ENCODE measurements at places on chromosomes 1 and 21. TPM values are rescaled to one million over a fixed set of nuclear protein-coding genes. Genes with fewer than 3 reads are reported as not detected.
A peak's percentile ranks its signal among the peaks of the same experiment; 100 is the strongest.

The TNFRSF9 gene
- 0.42 TPM for total RNA-seq

The CFAP126 gene
- total RNA-seq = not detected

DNA sequence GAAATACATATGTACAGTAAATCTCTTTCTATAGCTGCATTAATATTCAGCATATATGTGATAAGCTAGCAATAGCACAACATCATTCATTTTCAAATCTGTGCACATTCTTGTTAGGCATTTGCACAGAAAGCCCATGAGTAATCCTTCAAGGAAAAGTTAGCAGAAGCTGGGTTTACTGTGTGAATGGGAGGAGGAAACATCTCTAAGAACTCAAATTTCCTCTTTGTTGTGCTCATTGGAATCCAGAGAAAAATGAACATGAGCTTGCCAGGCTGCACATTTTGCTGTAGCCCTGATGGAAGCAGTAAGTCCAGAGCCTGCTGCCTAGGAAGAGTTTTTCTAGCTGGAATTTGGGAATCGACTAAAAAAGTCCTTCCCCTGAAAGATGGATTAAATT, 214.2 kb upstream of the FOXD3 start:
- H3K4me3 ChIP-seq = no peak overlapping the region
- H3K27ac ChIP-seq = no peak overlapping the region
- no peak for DNase-seq
- no peaks in the 10 kb centered on the region for H3K4me1 ChIP-seq
- peaks cover 66% of the 10 kb centered on the region for H3K27me3 ChIP-seq

DNA sequence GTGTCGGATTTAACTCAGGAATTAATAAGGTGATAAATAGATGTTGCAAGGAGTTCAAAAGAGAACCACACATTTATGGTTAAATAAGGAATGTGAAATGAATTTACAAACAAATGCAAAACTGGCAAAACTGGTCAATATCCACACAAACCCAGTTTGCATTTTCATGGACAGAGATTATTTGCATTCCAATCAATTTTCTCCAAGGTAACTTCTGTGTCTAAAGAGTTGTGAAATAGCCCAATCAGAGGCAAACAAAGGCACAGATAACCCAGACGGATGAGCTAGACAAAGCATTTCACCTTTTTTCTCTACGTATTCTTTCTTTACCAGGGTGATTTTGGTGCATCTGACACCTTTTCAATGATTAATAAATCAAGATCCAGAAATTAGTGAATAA, 63.9 kb downstream of the MAP3K7CL start:
- DNase-seq = no peak
- no peaks in the 10 kb centered on the region for H3K27me3 ChIP-seq
- H3K4me1 ChIP-seq = peaks cover 46% of the 10 kb centered on the region
- H3K36me3 ChIP-seq = peaks cover 18% of the 10 kb centered on the region
- H3K27ac ChIP-seq = peak overlapping the region; percentile 77
- peak overlapping the region; percentile 36 for H3K4me3 ChIP-seq

The TNNT2 gene
- 2.2 TPM for total RNA-seq

The SLC1A7 gene
- not detected for total RNA-seq

DNA sequence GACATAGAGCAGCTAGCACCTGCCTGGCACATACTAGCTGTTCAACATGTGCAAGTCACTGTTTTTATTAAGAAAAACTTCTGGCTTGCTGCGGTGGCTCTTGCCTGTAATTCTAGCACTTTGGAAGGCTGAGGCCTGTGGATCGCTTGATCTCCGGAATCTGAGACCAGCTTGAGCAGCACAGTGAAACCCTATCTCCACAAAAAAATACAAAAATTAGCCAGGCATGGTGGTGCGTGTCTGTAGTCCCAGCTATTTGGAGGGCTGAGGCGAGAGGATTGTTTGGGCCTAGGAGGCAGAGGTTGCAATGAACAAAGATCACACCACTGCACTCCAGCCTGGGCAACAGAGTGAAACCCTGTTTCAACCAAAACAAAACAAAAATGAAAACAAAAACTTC, 27.7 kb upstream of the C8B start:
- no peak for DNase-seq
- no peaks in the 10 kb centered on the region for H3K4me1 ChIP-seq
- no peaks in the 10 kb centered on the region for H3K36me3 ChIP-seq
- H3K27ac ChIP-seq = no peak overlapping the region
- H3K27me3 ChIP-seq = no peaks in the 10 kb centered on the region

DNA sequence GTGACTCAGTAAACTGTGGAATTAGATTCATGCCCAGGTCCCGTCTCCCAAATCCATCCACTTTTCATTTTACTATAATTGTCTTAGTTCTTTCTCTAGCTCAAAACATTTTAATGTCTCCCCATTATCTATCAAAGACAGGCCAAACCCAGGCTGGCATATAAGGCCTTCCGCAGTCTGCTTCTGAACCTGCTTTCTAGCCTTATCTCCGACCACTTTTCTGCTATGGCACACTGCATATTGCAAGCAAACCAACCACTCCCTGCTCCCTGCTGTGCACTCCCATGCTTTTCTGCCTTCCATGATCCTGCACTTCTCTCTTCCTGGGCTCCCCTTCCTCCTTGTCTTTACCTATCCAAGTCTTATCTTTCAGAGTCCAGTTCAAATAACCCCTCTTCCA, 17.3 kb upstream of the PIGM start:
- H3K27me3 ChIP-seq = peaks cover 95% of the 10 kb centered on the region

The GUCA2B gene
- not detected for total RNA-seq

The LCE2B gene
- total RNA-seq = not detected

GRCh38 chr1:164709541-164710278, 150.7 kb downstream of the PBX1 start:
- no peak for DNase-seq
- H3K36me3 ChIP-seq = peaks cover 5% of the 10 kb centered on the region
- no peaks in the 10 kb centered on the region for H3K27me3 ChIP-seq

DNA sequence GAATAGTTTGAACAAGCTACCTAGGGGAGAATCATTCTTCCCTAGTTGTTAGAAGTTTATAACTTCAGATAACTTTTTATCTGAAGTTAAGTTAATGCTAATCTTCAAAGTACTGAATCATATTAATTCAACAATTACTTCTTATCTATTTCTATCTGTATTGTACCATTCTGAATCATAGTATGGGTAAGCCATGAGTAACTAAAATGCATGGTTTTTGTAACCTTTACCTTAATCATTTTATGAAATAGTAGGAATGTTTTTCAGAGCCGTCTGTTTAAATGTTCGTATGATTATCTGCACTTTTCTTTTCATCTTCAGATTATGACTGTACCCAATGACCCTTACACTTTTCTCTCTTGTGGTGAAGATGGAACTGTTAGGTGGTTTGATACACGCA, 50.3 kb upstream of the MPC2 start:
- DNase-seq = no peak
- H3K4me1 ChIP-seq = peaks cover 8% of the 10 kb centered on the region
- no peak overlapping the region for H3K4me3 ChIP-seq
- no peaks in the 10 kb centered on the region for H3K27me3 ChIP-seq

DNA sequence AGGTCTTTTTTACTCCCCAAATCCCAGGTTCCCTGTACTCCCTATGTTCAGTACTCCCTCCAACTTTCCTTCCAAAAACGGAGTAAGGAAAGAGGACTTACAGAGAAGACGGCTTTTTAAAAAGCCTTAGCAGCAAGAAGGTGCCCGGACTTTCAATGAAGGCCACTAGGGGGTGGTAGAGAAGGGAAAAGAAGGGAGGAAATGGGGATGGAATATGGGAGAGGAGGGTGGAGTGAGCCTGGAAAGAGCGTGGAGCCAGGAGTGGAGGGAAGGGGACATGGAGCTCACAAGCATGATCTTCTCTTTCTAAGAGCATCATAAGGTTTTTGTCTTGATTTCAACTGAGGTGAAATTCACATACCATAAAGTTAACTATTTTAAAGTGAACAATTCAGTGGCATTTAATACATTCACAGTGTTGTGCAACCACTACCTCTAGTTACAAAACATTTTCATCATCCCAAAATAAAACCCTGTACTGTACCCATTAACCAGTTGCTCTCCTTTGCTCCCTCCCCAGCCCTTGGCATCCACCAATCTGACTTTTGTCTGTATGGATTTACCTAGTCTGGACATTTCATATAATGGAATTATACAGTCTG, 129.9 kb downstream of the ZNF281 start:
- no peak overlapping the region for H3K27ac ChIP-seq
- peaks cover 14% of the 10 kb centered on the region for H3K4me1 ChIP-seq
- no peak overlapping the region for H3K4me3 ChIP-seq

- no peak overlapping the region for H3K27ac ChIP-seq
- no peak overlapping the region for H3K4me3 ChIP-seq
- no peaks in the 10 kb centered on the region for H3K36me3 ChIP-seq
- no peaks in the 10 kb centered on the region for H3K4me1 ChIP-seq
These were observed 85.5 kb downstream of the PLPPR5 start for GRCh38 chr1:98919211-98919610.

DNA sequence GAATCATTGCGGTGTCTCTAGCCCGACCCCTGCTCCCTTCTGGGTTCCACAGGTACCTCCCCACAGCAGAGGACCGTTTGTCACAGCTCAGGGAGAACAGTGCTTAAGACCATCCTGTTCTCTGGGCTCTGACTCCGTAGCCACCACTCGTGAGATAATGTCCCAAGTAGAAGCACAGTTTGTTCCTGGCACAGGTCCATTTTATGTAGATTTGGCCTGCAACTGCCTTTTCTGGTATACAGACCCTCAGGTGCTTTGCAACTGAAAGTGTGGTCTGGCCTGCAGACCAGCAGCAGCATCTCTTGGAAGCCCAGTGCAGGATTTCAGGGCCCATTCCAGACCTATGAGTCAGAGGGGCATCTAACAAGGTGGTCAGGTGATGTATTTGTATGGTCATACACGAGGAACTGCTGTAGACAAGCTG, 28.4 kb upstream of the TMEM125 start:
- H3K4me1 ChIP-seq = peaks cover 19% of the 10 kb centered on the region
- DNase-seq = peak; percentile 49
- no peaks in the 10 kb centered on the region for H3K27me3 ChIP-seq
- H3K36me3 ChIP-seq = peaks cover 4% of the 10 kb centered on the region
- H3K4me3 ChIP-seq = no peak overlapping the region
- no peak overlapping the region for H3K27ac ChIP-seq

DNA sequence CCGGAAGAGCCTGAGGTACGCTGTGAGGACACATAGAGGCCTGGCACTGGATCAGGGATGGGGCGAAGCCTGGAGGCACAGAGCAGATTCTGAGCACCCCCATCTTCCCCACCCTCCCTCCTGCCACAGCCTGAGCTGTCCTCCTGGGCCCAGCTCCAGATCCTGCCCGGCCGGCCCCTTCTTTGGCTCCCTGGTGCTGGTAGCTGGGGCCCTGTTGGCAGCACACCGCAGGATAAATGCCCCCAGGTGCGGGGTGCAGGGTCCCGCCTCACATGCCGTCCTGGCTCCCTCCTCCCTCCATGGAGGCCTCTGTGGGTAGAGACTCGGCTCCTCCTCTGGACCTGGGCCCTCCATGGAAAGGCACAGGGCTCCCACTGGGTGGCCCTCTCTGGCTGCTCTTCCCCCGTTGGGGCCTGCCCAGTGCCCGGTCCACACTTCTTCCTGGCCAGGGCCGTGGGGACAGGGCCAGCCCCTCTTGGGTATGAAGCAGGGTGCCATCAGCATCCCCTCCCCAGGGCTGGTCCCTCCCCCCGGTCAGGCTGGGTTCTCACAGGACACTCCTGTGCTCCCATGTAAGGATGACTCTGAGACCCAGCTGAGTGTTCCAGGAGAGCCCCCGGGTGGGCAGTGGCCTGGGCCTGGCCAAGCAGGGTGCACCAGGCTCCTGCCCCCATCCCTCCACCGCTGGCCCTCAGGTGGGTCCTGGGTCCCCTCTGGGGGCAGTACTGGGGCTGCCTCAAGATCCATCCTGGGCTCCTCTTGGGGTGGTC, 1.1 kb upstream of the OBSCN start:
- no peak overlapping the region for H3K4me3 ChIP-seq
- peaks cover 36% of the 10 kb centered on the region for H3K27me3 ChIP-seq
- no peaks in the 10 kb centered on the region for H3K4me1 ChIP-seq
- H3K36me3 ChIP-seq = peaks cover 5% of the 10 kb centered on the region
- no peak for DNase-seq

- H3K27me3 ChIP-seq = no peaks in the 10 kb centered on the region
- H3K4me1 ChIP-seq = no peaks in the 10 kb centered on the region
- H3K27ac ChIP-seq = no peak overlapping the region
- no peak for DNase-seq
These were observed 46.6 kb downstream of the LYST start for GRCh38 chr1:235820061-235820460.

The CBR3 gene
- total RNA-seq = 3.1 TPM

DNA sequence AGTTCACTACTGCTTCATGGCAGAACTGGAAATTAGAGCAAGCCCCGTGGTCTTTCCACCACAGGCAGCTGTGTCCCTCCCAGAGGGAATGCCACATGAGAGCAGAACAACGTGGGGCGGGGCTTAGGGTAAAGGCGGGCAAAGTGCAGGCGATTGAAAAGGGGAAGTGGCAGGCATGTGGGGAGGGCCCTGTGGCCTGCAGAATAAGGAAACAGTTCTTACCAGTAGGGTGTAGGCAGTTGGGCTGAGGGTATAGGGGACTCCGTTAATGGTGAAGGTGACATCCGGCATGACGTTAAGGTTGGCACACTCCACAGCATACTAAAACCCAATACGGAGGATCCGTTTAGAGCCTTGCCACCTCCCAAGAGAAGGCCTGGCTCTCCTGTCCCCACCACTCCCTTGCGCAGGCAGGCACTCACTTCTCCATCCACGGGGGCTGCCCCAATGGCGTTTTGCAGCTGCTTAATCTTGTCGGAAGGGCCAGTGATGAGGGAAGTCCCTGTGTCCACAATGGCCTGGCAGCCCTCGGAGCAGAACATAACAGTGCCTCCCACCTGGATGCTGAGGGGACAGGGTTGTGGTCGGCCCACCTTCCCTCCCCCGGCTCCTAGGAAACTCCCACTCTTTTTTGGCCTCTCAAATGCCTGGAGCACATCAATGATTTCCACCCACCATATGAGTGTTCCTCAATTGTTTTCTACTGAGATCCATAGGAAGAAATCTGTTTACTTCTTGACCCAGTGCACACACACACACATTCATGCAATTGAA, 9.1 kb upstream of the RAB7B start:
- no peak overlapping the region for H3K4me3 ChIP-seq
- H3K27me3 ChIP-seq = no peaks in the 10 kb centered on the region
- peaks cover 62% of the 10 kb centered on the region for H3K36me3 ChIP-seq
- DNase-seq = peak; percentile 70
- H3K27ac ChIP-seq = peak overlapping the region; percentile 63
- H3K4me1 ChIP-seq = peaks cover 44% of the 10 kb centered on the region

The CFAP45 gene
- total RNA-seq = 1.6 TPM
